ENCODE measurements at places on chromosomes 4 and X.

- DNase-seq = no peak
Observed at GRCh38 chrX:153685751-153686696, 1.7 kb upstream of the SLC6A8 start.

- DNase-seq = no peak
Observed at GRCh38 chr4:10099499-10100325, 16.9 kb downstream of the WDR1 start.

- DNase-seq = no peak
Observed at GRCh38 chr4:14046642-14047041, 419.1 kb upstream of the BOD1L1 start.

DNA sequence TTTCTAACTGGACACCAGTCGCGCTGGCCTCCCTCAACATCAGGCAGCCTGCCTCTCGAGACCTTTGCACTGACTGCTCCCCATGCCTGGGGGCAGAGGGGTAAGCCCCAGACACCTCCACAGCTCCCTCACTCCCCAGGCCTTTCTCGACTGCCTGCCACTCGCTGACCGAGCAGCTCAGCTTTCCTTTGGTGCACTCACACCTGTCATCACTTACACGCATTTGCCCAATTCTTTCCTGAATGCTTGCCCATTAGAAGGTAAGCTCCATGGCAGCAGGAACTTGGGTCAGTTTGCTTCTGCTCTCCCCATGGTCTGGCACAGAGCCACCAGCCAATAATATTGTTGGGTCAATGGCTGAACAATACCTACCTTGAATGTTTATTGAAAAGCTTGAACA is 32.2 kb upstream of the PROM1 start:
- no peak for DNase-seq

GRCh38 chr4:112093636-112094202 is 51.5 kb upstream of the FAM241A start:
- DNase-seq = no peak

- DNase-seq = no peak
Observed at GRCh38 chr4:24507439-24507838, 76.9 kb downstream of the DHX15 start.

DNA sequence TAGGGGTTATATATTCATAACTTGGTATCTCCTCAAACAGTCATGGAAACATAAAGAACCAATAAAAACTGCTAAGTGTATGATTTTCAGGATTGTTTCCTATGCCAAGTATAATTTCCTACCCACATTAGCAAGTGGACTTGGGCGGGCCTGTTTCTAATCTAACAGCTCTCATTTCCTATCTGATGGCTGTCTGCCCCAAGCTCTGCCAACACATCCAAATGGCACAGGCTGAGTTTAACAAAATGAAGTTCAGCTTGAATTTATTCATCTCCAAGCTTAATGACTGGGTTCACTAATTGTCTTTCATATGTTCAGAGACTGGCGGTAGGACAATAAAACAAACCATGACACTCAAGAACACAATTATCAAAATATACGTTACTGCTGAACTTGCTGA is 55.5 kb upstream of the S100G start:
- no peak for DNase-seq

DNA sequence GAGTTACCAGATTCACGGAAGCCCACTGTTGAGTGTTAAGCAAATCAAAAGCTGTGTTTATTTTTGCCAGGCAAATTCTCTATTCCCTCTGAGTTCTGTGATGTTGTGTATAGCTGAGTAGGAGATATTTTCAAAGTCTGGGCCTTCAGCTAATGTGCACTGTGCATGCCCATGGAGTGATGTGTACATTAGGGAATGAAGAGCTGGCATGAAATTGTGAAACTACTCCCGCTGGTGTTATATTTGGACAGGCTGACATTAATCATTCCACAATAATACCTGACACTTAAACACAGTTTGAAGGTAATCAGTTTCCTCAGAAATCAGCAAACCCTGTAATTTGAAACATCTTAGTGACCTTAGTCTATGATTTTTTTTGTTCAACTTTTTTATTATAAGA is 88.1 kb upstream of the MBNL3 start:
- DNase-seq = no peak

GRCh38 chrX:82591421-82591820 is 916.7 kb upstream of the POU3F4 start:
- DNase-seq = no peak

DNA sequence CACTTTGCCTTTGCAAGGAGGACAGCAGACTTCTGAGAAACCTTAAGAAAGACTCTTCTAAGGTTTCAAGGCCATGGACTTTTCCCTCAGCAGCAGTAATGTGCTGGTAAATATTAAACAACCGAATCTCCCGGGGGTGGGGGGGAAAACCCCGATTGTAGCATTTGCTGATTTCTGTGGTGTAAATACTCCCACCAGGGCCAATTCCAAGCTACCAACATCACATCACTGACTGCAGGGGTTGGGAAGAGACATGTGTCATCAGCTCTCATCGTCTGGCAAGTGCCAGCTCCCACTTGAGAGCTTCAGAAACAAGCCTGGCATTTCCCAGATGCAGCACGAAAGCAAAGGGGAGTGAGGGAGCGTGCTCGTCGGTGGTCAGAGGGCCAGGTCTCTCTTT is 101.2 kb downstream of the BCOR start:
- no peak for DNase-seq

DNA sequence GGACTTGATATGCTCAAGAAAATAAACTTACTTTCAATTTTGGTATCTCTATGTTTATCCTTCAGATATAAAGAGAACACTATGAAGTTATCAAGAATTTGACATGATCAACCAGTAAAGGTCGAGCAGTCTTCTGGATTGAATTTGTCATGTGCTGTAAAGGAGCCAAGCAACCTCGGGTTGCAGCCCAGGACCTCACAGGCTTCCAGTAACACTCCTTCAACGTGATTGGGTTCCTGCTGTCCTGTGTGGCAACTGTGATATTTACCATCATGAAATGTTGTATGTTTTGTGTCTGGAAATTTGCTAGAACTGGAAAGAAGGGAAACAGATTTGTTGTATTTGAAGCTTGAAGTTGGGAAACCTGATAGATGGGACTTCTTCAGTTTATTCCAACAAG is 52.0 kb upstream of the UGT2B7 start:
- no peak for DNase-seq

DNA sequence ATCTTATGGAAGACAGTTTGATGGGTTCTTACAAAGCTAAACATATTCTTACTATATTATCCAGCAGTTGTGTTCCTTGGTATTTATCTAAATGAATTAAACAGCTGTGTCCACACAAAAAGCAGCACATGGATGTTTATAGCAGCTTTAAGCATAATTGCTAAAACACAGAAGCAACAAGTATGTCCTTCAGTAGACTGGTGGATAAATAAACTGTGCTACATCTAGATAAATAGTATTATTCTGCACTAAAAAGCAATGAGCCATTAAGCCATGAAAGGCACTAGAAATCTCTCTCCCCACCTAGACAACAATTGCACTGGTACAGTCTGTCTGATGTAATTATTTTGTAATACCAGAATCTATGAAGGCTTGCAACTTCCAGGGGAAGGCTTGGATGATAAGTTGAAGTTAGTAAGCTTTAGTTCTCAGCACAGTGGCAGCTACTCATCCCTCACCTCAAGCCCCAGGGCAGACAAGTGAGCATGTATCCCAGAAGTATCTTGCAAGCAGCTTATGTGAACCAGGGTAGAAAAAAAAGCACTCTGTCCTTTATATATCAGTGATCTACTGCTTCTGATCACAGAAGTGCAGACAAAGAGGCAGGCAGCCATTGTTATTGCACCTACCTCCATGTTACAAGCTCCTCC is 36.9 kb downstream of the WDR17 start:
- DNase-seq = no peak

GRCh38 chrX:132821974-132822633 is 136.3 kb downstream of the HS6ST2 start:
- no peak for DNase-seq

GRCh38 chr4:39521253-39521919 is 5.9 kb downstream of the UGDH start:
- no peak for DNase-seq

DNA sequence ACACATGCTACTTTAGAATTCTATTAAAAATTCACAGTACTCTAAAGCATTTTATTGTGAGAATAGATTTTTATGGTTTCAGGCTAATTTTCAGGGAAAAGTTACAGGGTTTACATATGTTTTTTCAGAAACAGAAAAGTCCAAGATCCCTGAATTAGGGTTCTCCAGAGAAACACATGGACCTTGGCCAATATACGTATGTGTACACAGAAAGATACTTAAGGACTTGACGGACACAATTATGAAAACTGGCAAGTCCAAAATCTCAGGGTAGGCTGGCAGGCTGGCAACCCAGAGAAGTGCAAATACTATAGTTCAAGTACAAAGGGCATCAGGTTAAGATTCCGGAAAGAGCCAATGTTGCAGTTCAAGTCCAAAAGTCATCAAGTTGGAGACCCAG is 1897.8 kb upstream of the PCDH10 start:
- DNase-seq = no peak

GRCh38 chr4:55017406-55017805 is 108.0 kb downstream of the KDR start:
- no peak for DNase-seq

DNA sequence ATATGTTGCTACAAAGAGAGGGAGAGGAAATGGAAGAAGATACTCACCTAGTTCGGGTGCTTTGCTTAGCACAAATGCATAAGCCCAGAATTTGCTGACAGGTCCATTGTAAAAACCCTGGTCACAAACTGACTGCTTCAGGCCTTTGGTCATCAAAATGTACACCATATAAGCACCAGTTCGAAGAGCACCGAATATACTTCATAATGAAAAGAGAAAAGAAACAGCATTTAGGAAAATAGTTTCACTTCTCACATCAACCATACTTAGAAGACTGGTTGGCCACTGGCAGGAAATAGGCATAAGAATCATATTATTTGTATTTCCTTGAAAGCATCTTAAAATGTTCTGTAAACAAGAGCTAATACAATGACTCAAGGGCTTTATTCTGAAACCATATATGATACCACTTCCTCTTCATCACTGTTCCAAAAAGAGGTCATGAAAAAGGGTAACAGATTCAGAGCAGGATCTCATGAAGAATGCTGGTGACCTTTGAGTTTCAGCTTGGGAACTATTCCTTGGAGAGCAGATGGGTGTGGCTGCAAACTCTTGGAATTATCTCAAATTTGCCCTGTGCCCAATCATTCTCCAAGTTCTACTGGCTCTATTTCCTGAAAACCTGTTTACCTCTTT is 138.7 kb downstream of the ELOVL6 start:
- DNase-seq = no peak

GRCh38 chr4:23789762-23790161 is 100.1 kb downstream of the PPARGC1A start:
- DNase-seq = no peak

GRCh38 chrX:10157032-10157341 is 212 bp downstream of the CLCN4 start:
- DNase-seq = no peak

DNA sequence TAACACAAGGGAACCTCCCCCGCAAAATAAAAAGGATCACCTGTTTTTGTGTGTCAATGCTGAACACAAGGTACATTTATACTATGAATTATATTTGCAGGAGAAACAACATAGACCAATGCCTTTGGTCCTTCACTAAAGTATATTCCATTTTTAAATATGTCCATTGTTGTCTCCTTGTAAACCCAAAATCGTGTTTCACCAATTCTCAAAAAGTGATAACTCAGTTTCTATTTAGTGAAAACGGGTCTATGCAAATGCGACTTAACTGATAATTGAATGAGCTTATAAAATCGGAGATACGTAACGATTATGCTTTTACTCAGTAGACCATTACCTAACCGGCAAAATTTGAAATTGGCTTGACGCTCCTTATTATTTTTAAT is 2.1 kb downstream of the BRWD3 start:
- no peak for DNase-seq

DNA sequence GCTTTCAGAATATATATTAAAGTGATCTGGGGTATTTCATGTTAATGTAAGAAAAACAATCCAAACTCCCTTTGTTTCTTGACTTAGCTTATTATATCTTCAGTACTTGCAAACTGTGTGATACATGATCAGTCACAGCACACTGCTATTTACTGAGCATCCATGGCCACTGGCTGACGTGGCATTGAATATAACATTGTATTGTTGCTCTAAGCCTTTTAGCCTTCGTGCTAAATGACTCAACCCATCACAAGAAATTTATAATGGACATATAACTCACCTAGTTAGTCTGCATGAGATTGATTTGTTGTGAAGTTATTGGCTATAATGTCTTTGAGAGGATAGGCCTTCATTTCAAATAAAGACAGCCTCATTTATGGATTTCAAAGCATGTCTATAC is 642.6 kb downstream of the IL1RAPL1 start:
- no peak for DNase-seq

- no peak for DNase-seq
Observed at GRCh38 chrX:66544181-66544580, 94.7 kb downstream of the EDA2R start.

GRCh38 chrX:9767375-9767774 is 1.7 kb upstream of the GPR143 start:
- no peak for DNase-seq

- no peak for DNase-seq
Observed at GRCh38 chrX:119758731-119759247, 401 bp downstream of the SOWAHD start.

DNA sequence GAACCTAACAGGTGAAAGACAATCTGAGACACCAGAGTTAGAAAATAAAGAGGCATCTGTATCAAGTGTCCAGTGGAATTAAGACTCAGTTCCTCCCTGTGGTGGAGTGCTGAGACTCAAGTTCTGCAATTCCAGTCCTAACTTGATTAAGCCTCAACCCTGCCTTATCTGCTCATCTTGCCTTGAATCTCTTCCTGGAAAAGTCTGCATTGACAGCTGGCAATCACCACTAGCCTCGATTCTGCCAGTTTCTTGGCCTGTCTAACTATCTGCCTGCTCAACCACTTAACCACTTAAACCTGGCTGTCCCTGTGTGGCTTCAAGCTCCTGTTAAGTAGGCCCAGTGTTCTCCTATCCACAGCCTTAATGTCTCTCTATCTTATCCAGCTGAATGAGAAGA is 22.4 kb upstream of the NEIL3 start:
- no peak for DNase-seq

- no peak for DNase-seq
Observed at GRCh38 chr4:57119054-57119651, 9.0 kb upstream of the IGFBP7 start.

Measured in activated CD8-positive, alpha-beta memory T cell treated with anti-CD3 and anti-CD28 coated beads for 1 hour (primary cell).